ENCODE measurements at places on chromosomes 2 and 18. TPM values are rescaled to one million over a fixed set of nuclear protein-coding genes. Genes with fewer than 3 reads are reported as not detected.
A peak's percentile ranks its signal among the peaks of the same experiment; 100 is the strongest.

DNA sequence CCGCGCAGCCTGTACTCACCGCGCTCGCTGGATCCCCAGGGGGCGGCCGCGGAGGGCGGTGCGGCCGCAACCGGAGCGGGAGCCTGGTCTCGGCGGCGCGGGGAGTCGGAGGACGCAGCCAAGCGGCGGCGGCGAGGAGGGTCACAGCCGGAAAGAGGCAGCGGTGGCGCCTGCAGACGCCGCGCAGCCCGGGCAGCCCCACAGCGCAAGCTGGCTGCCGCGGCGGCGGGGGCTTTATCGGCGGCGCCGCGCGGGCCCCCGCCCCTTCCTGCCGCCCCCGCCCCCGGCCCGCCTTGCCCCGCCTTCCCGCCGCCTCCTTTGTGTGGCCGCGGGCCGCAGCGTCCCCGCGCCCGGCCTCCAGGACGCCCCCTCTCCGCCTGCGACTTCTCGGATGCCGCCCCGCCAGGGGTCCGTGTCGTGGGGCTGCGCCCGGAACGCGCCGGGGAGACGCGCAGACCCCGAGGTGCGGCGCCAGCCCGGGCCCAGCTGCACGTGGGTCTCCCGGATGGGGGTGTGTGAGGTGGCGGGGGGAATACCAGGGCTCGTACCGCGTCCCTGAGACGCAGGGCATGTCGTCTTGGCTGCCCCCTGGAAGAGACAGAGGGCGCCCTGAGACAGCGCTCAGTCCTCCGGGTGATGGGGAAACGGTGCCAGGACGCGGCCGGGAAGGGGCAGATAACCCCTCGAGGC, at the start of gene SERPINE2:
SERPINE2 (minus strand) TSS at position 207 of the 690 bp plus-strand sequence. CDS start 37,386 bp downstream, outside the sequence.
- peak within 1 kb of the TSS; percentile 59 for H3K27ac ChIP-seq
- no peak for DNase-seq
- H3K4me1 ChIP-seq: peaks cover 31% of the 10 kb centered on the region
- peaks cover 15% of the 10 kb centered on the region for H3K36me3 ChIP-seq
- peak within 1 kb of the TSS; percentile 91 for H3K4me3 ChIP-seq

DNA sequence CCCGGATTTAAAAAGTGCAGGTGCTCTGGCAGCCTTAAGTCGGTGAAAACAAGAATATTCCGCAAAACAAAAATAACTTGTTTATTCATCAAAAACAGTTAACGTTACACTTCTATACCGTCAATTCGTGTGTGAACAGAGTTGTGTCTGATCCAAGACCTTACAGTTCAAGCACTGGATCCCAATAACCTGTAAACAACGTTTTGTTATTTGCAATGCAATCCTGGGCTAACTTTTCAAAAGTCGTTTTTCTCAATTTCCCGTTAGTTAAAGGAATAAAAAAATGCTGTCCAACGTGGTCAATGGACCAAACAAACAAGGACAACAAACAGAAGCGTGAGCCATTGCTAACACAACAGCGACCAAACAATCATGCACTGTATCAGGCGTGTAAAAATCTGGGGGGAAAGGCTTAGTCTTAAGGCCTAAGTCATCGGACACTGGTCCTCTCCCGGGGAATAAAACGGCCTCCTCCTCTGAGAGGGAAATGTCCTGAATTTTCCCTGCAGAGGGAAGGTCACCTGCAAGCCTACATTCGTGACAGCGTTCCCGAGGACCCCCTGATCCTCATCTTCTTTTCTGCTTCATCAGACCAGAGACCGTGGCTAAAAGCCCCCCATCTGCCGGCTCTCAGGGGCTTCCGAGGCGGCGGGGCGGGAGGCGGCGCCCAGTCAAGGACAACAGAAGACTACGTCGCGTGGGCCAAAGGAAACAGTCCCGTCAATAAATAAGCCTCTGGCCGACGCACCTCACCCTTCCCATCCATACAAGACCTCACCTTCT, 490 bp downstream of the NDUFS1 start:
- peak overlapping the region; percentile 94 for H3K27ac ChIP-seq
- peak overlapping the region; percentile 76 for H3K4me3 ChIP-seq
- no peak for DNase-seq
- H3K27me3 ChIP-seq: no peaks in the 10 kb centered on the region
- H3K4me1 ChIP-seq: peaks cover 16% of the 10 kb centered on the region

MYO3B gene
- 3.1 TPM for polyA plus RNA-seq

ACTG2 gene
- not detected for polyA plus RNA-seq

TMEM169 gene
- 0.07 TPM for polyA plus RNA-seq

NT5C1B gene
- polyA plus RNA-seq: not detected

CYTIP gene
- polyA plus RNA-seq: not detected

ASB18 gene
- not detected for polyA plus RNA-seq

NT5DC4 gene
- polyA plus RNA-seq: 0.07 TPM

GYPC gene
- polyA plus RNA-seq: not detected
